Activated B cell treated with CpG ODN at 0.5 μM for 24 hours (primary cell): ENCODE measurements at places on chromosomes 12 and 14. TPM values are rescaled to one million over a fixed set of nuclear protein-coding genes. Genes with fewer than 3 reads are reported as not detected.

DNA sequence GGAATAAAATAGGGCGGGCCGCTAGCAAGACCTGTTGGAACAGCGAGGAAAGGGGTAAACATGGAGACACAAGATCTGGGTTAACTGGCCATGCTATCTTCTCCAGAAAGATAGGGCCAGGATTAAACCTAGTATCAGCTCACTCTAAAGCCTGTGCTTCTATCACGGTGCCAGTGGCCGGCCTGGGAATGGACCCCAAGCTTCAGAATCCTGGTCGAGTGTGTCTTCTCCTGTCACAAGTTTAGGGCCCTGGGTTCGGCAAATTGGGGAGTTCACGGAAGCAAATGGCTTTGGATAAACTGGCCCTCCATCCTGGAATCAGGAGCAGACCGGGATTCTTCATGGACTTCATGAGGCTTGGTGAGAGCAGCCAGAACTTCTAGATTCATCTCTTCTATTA lies 82.2 kb downstream of the LGMN start:
- peak overlapping the region; percentile 76 for H3K4me3 ChIP-seq
- H3K36me3 ChIP-seq = peaks cover 82% of the 10 kb centered on the region
- DNase-seq = no peak
- H3K4me1 ChIP-seq = peaks cover 95% of the 10 kb centered on the region
- peak overlapping the region; percentile 97 for H3K27ac ChIP-seq

DNA sequence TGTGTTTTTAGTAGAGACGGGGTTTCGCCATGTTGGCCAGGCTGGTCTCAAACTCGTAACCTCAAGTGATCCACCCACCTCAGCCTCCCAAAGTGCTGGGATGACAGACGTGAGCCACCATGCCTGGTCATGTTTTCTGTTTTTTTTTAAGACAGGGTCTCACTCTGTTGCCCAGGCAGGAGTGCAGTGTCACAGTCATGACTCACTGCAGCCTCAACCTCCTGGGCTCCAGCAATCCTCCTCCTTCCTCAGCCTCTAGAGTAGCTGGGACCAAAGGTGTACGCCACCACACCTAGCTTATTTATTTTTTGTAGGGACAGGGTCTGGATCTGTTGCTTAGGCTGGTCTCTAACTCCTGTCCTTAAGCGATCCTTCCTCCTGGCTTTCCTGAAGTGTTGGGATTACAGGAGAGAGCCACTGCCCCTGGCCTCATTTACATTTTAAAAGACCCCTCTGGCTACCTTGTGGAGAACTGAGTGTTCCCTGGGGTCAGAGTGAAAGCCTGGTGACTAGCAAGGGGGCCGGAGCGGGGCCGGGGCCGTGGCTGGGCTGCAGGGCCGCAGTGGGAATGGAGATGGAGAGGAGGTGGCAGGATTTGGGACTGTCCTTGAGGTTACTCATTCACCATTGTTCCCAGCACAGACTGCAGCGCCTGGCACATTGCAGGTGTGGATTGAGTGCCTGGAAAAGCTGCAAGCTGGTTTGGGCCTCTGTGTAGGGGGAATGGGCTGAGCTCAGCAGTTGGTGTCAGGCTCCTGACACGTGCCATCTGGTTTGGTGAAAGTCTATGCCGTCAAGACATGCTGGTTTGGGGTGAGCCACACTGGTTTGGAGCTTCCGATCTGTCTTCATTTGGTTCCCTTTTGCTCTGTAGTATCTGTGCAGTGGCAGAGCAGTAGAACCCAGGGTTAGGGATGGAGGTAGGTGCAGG lies 18.1 kb downstream of the KMT5A start:
- peaks cover 8% of the 10 kb centered on the region for H3K4me1 ChIP-seq
- no peaks in the 10 kb centered on the region for H3K27me3 ChIP-seq
- peak overlapping the region; percentile 8 for H3K27ac ChIP-seq
- no peak overlapping the region for H3K4me3 ChIP-seq

DNA sequence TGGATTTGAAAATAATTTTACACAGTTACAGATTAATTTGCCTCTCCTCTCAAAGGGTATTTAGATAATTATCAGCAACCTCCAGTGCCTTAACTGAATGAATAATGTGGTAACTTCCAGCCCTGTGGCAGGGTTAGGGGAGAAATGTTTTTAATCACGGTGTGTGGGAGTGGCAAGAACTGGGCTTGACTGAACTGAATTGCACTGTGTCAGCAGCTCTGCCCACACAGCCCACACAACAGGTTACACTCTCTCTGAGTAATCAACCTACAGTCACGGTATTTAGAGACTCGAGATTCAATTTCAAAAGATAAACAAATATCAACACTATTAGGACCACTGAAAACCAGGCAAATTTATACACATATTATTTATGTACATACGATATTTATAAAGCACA lies 198.5 kb downstream of the KCNC2 start:
- DNase-seq = no peak
- H3K27ac ChIP-seq = no peak overlapping the region
- H3K4me3 ChIP-seq = no peak overlapping the region
- no peaks in the 10 kb centered on the region for H3K4me1 ChIP-seq
- H3K36me3 ChIP-seq = no peaks in the 10 kb centered on the region

- no peak overlapping the region for H3K4me3 ChIP-seq
- no peaks in the 10 kb centered on the region for H3K4me1 ChIP-seq
- DNase-seq = no peak
- no peaks in the 10 kb centered on the region for H3K27me3 ChIP-seq
- no peaks in the 10 kb centered on the region for H3K36me3 ChIP-seq
- H3K27ac ChIP-seq = no peak overlapping the region
Observed at GRCh38 chr14:75927564-75928087, 54.2 kb downstream of the TGFB3 start.

DNA sequence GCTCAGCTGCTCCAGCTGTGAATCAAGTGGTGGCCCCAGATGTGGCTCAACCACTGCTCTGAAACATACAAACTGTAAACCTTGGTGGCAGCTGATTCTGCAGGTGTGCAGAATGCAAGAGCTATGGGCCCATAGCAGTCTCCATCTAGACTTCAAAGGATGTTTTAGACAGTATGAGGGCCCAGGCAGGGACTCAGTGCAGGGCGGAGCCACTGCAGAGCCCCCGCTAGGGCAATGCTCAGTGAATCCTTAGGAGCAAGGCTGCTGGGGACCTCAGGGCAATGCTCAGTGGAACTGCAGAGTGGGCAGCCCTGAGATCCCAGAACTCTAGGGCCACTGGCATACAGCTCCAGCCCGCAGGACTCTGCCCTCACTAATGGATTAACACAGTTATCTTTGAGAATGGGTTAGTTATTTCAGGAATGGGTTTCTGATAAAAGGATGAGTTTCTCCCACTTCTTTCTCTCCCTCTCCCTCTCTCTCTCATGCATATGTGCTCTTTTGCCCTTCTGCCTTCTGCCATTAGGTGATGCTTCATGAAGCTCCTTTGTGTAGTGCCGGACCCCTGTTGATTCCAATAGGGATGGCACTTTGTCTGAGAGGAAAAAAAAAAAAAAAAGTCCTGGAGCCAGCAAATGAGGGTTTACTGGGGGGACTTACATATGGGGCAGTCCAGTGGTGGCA lies 48.4 kb upstream of the JDP2 start:
- H3K27me3 ChIP-seq = peaks cover 1% of the 10 kb centered on the region
- no peak overlapping the region for H3K27ac ChIP-seq
- peaks cover 4% of the 10 kb centered on the region for H3K4me1 ChIP-seq
- H3K36me3 ChIP-seq = no peaks in the 10 kb centered on the region
- DNase-seq = no peak
- H3K4me3 ChIP-seq = no peak overlapping the region

GRCh38 chr12:126397071-126397581 lies 1331.9 kb downstream of the AACS start:
- no peak overlapping the region for H3K4me3 ChIP-seq
- no peaks in the 10 kb centered on the region for H3K27me3 ChIP-seq
- no peaks in the 10 kb centered on the region for H3K4me1 ChIP-seq
- H3K36me3 ChIP-seq = no peaks in the 10 kb centered on the region

DNA sequence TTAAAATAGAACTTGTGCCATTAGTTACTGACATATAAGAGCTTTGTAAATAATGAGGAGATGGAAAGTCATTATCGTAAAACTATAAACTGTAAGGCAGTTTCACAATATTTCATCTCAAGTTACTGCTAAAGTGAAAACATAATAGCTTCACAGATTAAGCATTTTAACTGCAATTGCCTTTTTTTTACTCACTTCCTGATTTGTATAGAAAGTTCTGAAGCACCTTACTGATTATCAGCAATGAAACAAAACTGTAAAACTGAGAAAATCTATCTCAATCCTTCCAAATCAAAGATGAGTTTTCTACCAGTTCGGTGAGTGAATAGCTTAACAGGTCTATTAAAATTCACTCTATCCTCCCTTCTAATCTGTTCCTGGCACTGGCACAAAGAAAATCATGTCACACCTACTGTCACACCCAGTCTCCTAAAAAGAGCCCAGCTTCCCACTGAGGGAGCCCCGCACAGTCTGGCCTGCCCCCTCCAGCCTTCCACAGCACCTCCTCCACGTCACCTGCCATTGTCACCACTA lies 161.4 kb upstream of the ABCD2 start:
- no peak overlapping the region for H3K4me3 ChIP-seq
- no peaks in the 10 kb centered on the region for H3K27me3 ChIP-seq
- DNase-seq = no peak
- no peaks in the 10 kb centered on the region for H3K4me1 ChIP-seq

DNA sequence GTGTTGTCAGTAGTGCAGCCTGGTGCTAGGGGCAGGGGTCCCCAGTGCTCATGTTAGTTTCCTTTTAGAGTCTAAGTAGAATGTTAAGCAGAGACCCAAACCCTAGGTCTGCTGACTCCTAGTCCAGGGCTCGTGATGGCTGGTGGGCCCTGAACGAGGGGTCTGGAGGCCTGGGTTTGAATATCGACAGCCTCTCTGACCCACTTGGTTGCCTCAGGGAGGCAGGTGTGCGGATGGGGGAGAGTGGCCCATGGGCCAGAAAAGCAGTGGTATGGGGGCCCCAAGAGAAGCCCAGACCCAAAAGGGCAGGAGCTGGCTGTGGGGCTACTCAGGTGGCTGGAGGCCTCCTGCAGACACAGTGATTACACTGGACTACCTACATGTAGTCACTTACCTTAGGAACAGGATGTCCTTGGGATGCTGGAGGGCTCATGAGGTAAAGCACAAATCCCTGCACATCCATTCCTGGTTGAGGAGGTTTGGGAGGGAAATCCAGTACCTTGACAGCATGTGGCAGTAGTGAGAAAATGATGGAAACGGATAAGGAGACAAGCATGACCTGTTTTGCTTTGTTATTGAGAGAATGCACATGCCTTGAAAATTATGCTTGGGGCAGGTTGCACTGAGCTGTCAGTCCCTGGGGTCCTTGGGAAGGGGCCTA lies 1.7 kb upstream of the SLC25A29 start:
- peaks cover 34% of the 10 kb centered on the region for H3K4me1 ChIP-seq
- peak overlapping the region; percentile 86 for H3K4me3 ChIP-seq
- DNase-seq = no peak
- no peak overlapping the region for H3K27ac ChIP-seq
- H3K27me3 ChIP-seq = no peaks in the 10 kb centered on the region

GRCh38 chr12:6253278-6253677 lies 53.1 kb downstream of the CD9 start:
- H3K36me3 ChIP-seq = no peaks in the 10 kb centered on the region
- H3K4me3 ChIP-seq = no peak overlapping the region
- H3K27ac ChIP-seq = no peak overlapping the region
- H3K27me3 ChIP-seq = peaks cover 16% of the 10 kb centered on the region

- no peak overlapping the region for H3K4me3 ChIP-seq
- no peak for DNase-seq
- no peaks in the 10 kb centered on the region for H3K36me3 ChIP-seq
- H3K27me3 ChIP-seq = no peaks in the 10 kb centered on the region
- no peak overlapping the region for H3K27ac ChIP-seq
- H3K4me1 ChIP-seq = no peaks in the 10 kb centered on the region
Observed at GRCh38 chr12:58564721-58565120, 355.6 kb downstream of the LRIG3 start.

DNA sequence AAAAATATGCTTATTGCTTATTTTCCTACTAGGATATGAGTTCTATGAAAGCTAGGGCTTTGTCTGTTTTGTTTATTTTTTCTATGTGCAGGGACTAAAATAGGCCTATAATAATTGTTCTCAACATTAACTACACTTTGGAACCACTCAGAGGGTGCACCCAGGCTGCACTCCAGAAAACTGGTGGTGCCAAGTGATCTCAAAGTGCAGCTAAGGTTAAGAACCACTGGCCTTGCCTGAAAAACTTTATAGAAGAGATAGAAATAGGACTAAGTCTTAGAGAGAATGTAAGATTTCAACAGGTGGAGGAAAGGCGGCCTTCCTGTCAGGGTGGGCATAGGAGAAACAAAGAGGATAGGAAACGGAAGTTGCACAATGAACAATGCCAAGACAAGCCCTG lies 37.7 kb upstream of the NR1H4 start:
- DNase-seq = no peak
- no peaks in the 10 kb centered on the region for H3K4me1 ChIP-seq
- H3K36me3 ChIP-seq = no peaks in the 10 kb centered on the region
- no peak overlapping the region for H3K4me3 ChIP-seq

DNA sequence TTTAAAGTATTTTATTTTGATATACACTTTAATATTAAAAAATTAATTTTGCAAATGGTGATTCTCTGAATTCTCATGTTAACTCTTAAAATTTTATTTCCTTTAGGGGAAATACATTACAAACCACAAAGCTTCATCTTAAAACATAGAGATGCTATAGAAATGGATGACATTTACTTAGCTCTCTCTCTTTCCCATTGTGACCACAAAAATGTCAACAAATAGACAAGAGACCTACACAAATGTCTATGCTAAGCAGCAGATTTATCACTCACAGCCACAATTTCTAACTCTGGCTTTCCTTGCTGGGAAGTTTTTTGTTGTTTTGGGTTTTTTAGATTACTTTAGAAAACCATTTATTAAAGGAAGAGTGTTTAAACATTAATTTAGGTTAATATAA lies 19.9 kb upstream of the PHC1 start:
- no peak overlapping the region for H3K27ac ChIP-seq
- no peaks in the 10 kb centered on the region for H3K27me3 ChIP-seq
- H3K4me1 ChIP-seq = peaks cover 5% of the 10 kb centered on the region
- H3K36me3 ChIP-seq = no peaks in the 10 kb centered on the region

Gene FOXA1
- not detected in 2 replicates for total RNA-seq

Gene PLXNC1
- total RNA-seq = 27.0 and 30.9 TPM in 2 replicates

Gene TMEM132D
- not detected in 2 replicates for total RNA-seq

Gene SLC5A8
- total RNA-seq = not detected in 2 replicates

Gene TECPR2
- total RNA-seq = 9.9 and 11.8 TPM in 2 replicates

Gene LRFN5
- 0.11 TPM in 1 of 2 replicates, not detected in the other for total RNA-seq

Gene BICDL1
- 15.1 and 16.8 TPM in 2 replicates for total RNA-seq

Gene MNAT1
- 33.6 and 37.1 TPM in 2 replicates for total RNA-seq

Gene OR4E2
- not detected in 2 replicates for total RNA-seq

Gene STAT2
- total RNA-seq = 159 and 177 TPM in 2 replicates

Gene PDZRN4
- total RNA-seq = not detected in 2 replicates

Gene RAB21
- total RNA-seq = 112 and 121 TPM in 2 replicates

Gene TOMM20L
- total RNA-seq = 0.37 TPM in 1 of 2 replicates, not detected in the other
